ENCODE measurements at places on chromosomes 16 and 17. TPM values are rescaled to one million over a fixed set of nuclear protein-coding genes. Genes with fewer than 3 reads are reported as not detected.

DNA sequence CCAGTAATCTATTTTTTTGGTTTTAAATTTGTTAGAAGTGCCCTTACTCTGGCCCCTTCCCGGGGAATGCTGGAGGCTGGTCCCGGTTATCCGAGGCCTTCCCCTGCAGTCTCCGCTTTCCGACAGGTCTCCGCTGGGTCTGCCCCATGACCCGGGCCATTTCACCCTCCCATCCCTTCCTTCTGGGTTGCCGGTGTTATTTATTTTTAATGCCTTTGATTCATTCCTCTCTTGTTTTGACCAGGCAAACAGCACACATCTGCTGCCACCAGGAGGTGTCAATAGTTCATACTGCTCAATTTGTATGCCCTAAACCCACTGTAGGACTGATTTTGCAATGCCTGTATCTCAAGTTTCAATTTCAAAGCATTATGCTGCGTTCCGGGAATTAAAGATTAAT lies 113.2 kb upstream of the IRX5 start:
- DNase-seq, result no peak

GRCh38 chr17:32458371-32458770 lies 14.1 kb downstream of the PSMD11 start:
- DNase-seq, result no peak

DNA sequence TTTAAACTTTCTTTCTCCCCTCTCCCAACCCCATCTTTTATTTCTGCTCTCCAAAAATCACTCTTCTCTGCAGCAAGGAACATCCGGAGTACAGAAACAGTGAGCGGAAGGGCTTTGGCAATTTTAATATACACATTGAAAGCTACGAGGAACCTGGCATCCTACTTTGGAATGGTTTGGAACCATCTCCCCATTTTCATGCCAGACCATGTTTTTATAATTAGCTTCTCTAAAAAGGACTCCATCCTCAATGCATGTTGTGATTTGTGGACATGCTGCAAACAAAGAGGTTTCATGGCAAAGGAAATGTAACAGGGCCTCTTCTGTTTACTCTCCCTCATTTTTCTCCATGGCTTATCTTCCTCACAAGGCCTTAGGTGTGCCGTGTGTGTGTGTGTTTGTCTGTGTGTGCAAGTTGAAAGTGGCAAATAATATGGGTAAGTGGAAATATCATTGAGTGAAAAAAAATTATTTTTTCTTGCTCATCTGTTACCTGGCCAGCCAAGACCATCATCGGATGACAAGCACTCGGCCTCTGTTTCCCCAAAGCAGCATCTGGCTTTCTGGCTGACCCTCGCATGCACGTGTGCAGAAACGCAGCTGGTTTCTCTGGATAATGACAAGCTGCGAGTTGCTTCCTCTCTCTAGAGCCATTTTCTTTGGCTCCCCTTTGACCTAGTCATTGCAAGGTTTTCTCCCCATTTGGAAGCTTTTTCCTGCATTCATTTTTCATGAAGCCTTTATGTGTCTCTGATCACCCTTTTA lies 585.0 kb downstream of the TMEM114 start:
- no peak for DNase-seq

- DNase-seq, result no peak
Observed at GRCh38 chr16:12340151-12340733, 363.7 kb downstream of the SNX29 start.

DNA sequence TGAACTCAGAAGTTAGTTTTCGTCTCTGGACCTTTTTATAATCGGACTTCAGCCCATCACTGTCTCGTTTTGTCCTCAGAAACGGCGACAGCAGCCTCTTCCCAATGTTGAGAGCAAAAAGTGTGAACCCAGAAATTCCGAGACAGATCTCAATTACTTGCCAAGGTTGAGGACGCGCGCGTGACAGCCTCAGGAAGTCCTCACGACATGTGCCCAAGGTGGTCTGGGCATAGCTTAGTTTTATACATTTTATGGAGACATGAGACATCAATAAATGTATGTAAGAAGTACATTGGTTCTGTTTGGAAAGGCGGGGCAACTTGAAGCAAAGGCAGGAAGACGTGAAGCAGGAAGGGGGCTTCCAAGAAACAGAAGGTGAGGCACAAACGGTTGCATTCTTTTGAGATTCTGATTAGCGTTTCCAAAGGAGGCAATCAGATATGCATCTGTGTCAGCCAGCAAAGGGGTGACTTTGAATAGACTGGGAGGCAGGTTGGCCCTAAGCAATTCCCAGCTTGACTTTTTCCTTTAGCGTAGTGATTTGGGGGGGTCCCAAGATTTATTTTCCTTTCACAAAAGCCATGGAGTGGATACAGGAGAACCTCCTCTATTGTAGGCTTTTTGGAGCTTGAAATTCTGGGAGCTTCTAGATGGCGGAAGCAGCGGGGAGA lies 583 bp upstream of the ZNF747 start:
- DNase-seq, result no peak

- DNase-seq, result no peak
Observed at GRCh38 chr16:2044541-2044940, 3.1 kb downstream of the NTHL1 start.

DNA sequence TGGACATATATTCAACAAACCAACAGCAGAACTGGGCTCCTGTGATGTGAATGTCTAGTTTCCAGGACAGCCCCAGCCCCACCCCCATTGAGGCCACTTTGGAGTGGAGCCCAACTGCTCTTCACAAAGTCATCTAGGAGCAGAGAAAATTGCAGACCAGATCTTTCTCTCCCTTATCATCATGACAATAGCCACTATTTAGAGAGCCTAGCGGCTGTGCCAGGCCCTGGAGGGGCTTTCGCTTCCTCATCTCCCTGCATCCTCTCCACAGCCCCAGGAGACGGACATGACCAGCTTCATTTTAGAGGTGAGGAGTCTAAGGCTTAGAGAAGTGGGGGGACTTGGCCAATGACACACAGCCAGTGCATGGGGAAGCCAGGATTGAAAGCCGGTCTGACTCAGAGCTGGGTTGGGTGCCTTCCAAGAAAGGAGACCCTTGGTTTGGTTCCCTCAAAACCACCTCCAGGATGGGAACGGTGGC lies 1.4 kb downstream of the PRSS8 start:
- DNase-seq, result no peak

DNA sequence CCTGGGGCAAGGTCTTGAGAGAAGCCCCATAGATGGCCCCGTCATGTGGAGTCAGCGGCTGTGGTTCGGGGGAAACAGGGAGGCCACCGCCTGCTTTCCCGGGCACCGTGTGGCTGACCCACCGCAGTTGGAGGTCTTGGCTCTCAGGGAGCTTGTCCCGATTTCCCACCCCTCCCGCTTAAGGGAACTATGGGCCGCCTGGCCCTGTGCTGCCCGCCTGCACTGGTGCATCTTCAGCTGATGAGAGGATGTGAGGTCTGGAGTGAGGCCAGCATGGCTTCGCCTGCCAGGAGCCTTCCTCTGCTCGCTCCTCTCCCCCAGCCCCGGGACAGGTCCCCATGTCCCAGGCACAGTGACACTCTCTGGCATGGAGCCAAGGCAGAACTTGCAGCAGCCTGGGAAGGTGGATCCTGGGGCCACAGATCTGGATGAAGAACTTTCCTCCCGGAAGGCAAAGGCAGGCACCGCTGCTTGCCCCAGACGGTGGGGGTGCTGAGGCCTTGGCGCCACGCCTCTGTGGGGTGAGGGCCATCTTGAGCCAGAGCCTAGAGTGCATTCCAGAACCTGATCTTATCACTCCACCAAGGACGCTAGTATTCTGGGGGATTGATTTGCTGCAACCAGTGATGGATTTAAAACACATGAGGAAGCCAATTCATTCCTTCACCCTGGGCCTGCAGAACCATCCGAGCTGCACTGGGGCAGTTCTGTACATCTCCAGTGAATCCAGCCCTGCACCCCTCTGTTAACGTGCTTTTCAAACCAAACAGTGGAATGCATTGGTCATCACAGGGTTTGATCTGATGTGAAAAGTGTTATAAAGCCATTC lies 178.6 kb upstream of the TNRC6C start:
- DNase-seq, result peak; percentile 64

DNA sequence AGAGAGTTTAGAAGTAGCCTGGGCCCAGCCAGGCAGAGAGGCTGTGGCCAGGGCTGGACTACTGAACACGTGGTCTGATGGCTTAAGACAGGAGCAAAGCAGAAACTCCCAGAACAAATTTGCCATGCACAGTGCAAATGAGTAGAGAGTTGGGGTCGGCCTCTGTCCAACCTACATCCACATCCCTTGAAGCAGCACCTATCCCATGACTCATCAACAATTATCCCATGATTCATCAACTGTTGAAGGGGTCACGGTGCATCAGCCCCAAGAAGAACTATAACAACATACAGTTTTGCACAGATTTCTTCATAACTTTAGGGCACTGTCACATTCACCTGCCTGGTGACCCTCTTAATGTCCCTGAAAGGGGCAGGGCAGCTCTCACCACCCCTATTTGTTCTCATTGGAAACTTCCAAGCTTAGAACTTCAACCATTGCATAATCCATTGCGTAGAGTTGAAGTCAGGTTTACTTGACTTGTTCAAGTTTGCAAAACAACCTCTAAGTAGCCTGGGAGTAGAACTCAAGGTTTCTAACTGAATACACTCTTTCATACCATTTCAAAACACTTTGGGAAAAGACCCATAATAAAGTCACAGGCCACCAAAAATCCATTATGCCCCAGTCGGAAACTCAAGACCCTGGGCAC lies 235.2 kb upstream of the CDH5 start:
- DNase-seq, result no peak

DNA sequence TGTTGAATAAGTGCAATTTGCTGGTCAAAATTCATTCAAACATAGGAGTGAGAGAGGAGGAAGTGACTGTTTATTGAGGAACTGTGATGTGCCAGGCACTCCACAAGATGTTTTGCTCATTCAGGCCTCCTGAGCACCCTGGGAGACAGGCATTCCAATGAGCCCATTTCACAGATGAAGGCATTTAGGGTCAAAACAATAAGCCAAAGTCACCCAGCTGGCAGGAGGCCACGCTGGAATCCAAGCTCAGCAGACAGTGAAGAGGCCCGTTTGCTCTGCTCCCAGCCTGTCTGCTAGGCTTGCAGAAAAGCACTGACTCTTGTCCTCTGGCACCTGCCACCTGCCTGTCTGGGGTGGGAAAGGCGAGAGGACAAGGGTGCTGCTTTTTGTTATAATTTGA lies 10.1 kb upstream of the SLC25A39 start:
- no peak for DNase-seq

GRCh38 chr17:74433421-74434121 lies 1.7 kb downstream of the GPRC5C start:
- no peak for DNase-seq

- DNase-seq, result no peak
Observed at GRCh38 chr16:84889066-84889465, 69.3 kb downstream of the CRISPLD2 start.

GRCh38 chr16:75195811-75196790 lies 10.9 kb downstream of the CTRB2 start:
- DNase-seq, result peak; percentile 27

- peak; percentile 70 for DNase-seq
Observed at GRCh38 chr17:1484676-1485422, 7.6 kb downstream of the MYO1C start.

- no peak for DNase-seq
Observed at GRCh38 chr16:72935896-72936295, 112.0 kb downstream of the ZFHX3 start.

DNA sequence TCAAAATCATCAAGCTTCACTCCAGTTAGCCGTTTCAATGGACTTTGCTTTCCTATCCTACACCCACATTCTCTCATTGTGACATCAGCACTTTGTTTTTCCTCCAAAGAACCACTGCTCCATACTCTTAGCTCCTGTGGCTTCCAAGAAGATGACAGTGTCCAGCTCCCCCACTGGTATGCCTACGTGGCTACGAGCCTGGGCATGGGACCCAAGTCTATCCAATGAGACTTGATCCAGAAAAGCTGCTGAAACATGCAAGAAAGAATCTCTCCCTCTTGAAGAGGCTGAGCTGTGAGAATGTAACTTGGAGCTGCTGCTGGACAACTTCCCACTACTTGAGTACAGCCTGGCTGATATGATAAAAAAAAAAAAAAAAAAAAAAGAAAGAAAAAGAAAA lies 9.4 kb downstream of the TOX3 start:
- no peak for DNase-seq

DNA sequence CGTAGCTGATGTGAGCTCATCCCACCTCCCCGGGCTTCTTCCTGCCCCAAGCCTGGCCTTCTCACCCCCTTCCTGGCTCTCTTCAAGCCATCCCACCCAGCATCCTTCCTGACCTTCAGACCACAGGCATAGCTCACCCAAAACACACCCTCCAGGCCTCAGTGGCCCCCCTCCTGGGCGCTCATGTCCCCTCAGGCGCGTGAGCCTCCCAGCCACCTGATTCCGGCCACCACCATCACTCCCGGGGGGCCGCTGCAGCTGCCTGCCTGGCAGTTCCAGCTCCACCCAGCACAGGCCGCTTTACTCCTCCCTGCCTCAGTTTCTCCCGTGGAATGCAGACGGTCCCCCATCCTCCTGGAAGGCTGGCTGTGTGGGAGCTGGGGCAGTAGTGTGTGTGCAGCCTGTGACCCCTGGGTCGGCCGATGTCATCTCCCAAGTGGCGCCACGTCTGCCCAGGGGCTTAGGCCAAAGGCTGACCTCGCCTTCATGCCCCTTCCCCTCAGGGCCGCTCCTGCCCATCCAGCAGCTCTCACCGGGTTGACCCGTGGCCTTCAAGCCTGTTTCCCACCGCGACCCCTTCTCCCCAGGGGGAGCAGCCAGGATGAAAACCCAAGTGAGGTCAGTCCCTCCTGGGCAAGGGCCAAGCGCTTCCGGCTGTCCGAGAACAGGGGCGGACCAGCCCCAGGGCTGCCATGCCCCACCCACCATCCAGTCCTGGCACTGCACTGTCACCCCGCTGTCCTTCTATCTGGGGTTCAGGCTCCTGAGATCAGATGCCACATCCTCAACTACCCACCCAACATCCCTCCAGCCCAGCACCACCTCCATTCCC lies 11.9 kb upstream of the CHMP6 start:
- DNase-seq, result no peak

SLC5A10 gene
- total RNA-seq, result not detected

CLEC18C gene
- 0.96 TPM for total RNA-seq

HSPB9 gene
- total RNA-seq, result not detected

SOCS1 gene
- 6.9 TPM for total RNA-seq

CCL4L2 gene
- total RNA-seq, result 0.81 TPM

FNDC8 gene
- total RNA-seq, result not detected

HEXIM1 gene
- total RNA-seq, result 47.0 TPM

EPOP gene
- 3.4 TPM for total RNA-seq

OR2C1 gene
- total RNA-seq, result not detected

ODAD4 gene
- 0.75 TPM for total RNA-seq

STAT3 gene
- total RNA-seq, result 295 TPM

NPIPB9 gene
- 5.8 TPM for total RNA-seq

TP53TG3F gene
- not detected for total RNA-seq

CEP131 gene
- total RNA-seq, result 5.4 TPM

DECR2 gene
- 17.5 TPM for total RNA-seq
